ENCODE measurements at places on chromosomes 2 and 18. TPM values are rescaled to one million over a fixed set of nuclear protein-coding genes. Genes with fewer than 3 reads are reported as not detected.

DNA sequence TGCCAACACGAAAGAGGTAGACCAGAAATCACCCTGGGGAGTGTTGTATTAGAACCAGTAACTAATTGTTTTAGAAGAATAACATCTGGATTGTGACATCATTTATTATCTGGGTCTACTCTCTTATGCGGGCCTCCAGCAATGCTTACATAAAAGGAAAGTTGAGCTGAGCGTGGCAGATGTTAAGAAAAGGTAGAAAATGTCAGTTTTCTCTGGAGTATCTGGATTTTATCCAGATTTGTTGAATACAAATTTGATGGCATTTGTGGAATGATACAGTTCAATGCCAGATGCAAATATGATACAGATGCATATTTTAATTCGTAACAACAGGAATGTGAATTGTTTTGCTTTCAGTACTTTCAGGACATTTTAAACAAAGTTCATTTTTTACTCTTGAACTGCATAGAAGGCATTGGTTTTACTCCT, 90.3 kb downstream of the PRPF40A start:
- no peak for DNase-seq

WDR35 gene
- total RNA-seq = 1.5 TPM

DNA sequence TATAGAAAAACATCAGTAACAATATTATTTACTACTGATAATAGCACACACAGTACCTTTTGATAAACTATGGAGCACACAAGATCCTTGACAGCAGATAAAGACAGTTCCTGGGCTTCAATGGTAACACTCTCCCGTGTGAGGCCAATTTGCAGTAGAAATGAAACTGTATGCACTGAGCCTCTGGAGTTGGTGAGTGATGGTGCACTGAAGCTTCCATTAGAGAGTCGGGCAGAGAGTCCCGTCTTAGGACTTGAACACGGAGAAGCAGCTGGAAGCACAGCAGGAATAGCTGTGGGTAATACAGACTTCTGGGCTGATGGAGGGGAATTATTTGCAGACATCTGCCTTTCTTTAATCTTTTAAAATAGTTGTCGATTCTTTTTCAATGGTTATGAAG, 8.5 kb downstream of the PRKD3 start:
- no peak for DNase-seq

DNA sequence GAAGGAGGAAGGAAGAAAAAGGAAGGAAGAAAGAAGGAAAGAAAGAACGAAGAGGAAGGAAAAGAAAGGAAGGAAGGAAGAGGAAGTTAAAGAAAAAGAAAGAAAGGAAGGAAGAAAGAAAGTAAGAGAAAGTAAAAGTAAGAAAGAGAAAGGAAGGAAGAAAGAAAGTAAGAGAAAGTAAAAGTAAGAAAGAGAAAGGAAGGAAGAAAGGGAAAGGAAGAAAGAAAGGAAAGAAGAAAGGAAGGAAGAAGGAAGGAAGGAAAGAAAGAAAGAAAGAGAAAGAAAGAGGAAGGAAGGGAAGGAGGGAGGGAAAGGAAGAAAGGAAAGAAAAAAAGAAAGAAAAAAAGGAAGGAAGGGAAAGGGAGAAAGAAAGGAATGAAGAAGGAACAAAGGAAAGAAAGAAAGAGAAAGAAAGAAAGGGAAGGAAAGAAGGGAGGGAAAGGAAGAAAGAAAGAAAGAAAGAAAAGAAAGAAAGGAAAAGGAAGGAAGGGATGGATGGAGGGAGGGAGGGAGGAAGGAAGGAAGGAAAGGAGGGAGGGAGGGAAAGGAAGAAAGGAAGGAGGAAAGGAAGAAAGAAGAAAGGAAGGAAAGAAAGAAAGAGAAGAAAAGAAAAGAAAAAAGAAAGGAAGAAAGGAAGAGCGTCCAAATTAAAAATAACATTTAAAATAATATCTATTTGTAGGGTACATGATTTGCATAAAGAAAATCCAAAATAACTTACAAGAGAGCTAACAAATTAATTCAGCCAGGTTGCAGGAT, 827.9 kb downstream of the TSN start:
- DNase-seq = no peak

GNAL gene
- 1.3 TPM for total RNA-seq
